ENCODE measurements at places on chromosomes 2 and 18.

- no peak for DNase-seq
Measured at GRCh38 chr2:55581874-55582547, 35.4 kb downstream of the PPP4R3B start.

DNA sequence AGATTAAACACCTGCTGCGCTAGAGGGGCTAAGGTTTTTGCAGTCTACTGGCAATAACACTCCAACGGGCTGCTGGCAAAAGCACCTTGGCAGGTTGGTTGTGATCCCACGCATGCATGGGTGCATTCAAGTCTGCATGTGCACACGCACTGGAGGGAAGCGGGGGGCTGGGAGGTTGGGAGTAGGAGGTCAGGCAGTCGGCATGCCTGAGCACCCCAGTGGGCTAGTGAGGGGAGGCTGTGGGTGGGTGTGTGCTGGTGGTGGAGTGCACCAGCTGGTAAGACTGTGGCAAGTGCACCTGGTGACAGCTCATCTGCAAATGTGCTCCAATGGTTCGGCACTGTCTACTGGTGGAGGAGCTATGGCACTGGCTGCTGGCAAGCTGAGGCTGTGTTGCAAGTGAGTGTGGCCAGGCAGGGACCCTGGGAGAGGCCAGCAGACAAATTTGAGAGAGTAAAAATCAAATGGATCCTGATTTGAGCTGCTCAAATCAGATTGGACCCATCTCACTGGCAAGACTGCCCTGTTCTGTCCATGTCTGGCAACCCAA, 460.6 kb upstream of the DSEL start:
- DNase-seq, result no peak

- DNase-seq, result no peak
Measured at GRCh38 chr2:234881413-234882241, 70.2 kb upstream of the SH3BP4 start.

DNA sequence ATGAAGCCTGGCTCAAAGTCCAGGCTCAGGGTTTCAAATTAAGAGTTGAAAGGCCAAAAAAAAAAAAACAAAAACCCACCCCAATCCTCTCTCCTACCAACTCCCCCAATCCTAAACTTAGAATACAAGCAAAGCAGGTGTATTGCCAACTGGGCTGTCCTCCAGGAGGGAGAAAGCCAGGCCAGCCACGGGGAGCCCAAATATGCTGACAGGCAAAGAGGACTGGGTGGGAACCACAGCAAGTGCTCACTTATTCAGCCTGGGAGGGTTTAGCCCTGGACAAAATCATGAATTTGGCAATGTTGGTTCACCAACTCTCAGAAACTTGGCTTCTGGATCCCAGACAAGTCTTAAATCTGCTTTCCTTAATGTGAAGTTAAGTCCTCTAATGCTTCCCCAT, 36.5 kb downstream of the GKN2 start:
- no peak for DNase-seq

DNA sequence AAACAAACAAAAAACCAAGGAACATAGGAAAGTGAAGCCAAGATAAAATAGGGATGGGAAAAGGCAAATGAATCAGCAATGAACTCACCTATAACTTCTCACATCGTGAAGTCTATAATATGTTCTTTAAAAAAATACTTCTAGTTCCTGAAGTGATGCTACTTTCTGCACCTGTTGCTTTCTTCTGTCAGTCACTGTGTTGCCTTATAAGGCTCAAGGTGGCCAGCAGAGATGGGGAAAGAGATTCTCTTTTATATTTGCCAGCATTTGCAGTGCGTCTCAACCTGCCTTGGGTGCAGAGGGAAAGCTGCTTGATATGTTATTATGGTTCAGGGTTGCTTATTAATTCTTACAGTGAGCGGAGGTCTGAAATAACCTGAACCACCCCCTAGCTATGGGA, 14.0 kb downstream of the QPCT start:
- no peak for DNase-seq

DNA sequence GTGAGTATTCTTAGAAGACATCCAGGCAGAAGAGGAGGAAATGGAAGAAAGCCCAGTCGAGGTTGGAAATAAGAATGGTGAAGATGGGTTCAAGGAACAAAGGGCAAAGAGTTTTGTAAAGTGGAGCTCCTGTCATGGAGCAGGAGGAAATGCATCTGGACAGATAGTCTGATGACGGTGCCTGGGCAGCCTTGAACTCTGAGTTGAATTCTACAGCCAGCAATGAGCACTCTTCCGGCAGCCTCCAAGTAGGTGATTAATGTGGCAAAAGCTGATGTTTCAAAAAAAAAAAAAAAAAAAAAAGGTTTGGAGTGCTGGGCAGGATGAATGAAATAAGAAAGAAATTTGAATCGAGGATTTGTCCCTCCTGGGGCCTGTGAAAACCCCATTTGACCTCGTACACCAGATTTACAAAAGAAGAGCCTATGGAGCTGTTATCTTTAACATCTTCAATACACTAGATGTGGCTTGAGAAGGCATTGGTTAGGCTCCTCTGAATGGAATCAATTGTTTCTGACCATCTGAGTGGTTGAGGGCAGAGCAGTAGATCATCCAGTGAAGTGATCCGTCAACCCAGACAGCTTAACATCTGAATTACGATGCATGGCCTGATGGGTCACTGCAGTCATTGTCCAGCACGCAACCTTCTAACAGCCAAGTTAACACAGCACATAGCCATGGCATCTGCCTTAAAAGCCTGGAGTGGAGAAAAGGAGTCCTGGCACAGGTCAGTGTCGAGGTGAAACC, 449.7 kb downstream of the TXNL1 start:
- DNase-seq, result no peak

- DNase-seq, result no peak
Measured at GRCh38 chr18:3104190-3105054, 91.5 kb upstream of the LPIN2 start.

DNA sequence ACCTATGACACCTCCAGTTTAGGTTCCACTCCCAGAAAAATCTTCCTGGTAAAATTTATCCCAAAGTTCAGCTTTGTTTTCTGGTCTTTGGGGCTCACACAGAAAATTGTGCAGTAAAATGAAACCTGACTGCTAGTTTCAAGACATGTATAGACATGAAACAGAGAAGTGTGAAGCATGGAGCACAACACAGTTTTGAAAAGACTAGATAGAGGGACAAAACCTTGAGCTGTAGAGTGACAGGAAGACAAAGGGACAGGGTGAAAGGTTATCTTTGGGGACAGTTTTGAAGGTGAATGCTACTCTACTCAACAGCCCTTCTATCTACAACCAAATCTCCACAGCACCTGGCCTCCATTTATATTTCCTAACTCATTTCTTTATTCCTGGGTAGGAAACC, 352.6 kb downstream of the RBM43 start:
- no peak for DNase-seq

- DNase-seq, result peak; percentile 71
Measured at GRCh38 chr2:157443795-157444640, at the start of gene CYTIP. Gene CYTIP, minus strand, starts transcription at chr2:157444089. Its CDS starts 69 bp downstream, at chr2:157444020.

- no peak for DNase-seq
Measured at GRCh38 chr2:37600735-37601134, 70.7 kb downstream of the CDC42EP3 start.

Data from CD4-positive, alpha-beta memory T cell (primary cell).